ENCODE measurements at places on chromosomes 4 and X.

DNA sequence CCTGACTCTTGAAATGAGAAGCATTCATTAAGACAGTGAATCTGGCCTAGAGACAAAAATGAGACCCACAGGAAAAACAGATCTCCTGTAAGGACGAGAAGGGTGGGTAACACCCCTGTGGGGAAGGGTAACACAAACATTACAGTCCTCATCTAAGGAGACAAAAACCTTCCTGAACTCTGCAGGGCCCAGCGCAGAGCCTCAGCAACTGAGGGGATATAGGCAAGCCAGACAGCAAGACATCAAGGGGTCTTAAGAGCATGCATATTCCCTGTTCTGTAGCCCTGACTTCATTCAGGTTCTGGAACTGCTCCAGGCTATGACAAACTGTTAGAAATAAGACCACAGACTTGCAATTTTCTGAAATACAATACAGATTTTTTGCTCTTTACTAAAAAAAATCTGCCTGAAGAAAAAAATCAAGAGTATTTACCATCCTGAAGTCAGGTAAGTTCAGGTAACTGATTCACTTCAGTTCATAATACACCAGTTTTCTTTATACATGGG, 15.5 kb downstream of the COX18 start:
- no peak for DNase-seq

GRCh38 chrX:11867610-11868345, 109.7 kb downstream of the MSL3 start:
- no peak for DNase-seq

- peak; percentile 16 for DNase-seq
Measured at GRCh38 chr4:42302348-42302747, 94.9 kb upstream of the SHISA3 start.

- DNase-seq: peak; percentile 27
Measured at GRCh38 chrX:71052721-71053120, 15.4 kb downstream of the SNX12 start.

DNA sequence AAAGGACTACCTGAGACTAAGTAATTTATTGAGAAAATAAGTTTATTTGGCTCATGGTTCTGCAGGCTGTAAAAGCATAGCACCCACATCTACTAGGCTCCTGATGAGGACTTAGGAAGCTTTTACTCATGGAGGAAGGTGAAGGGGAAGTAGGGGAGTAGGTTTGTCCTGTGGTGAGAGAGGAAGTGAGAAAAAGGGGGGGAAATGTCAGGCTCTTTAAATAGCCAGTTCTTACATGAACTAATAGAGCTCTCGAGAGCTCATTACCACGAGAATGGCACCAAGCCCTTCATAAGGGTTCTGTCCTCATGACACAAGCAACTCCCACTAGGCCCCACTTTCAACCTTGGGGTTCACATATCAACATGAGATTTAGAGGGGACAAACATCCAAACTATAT, 125.5 kb upstream of the NRK start:
- DNase-seq: peak; percentile 1

DNA sequence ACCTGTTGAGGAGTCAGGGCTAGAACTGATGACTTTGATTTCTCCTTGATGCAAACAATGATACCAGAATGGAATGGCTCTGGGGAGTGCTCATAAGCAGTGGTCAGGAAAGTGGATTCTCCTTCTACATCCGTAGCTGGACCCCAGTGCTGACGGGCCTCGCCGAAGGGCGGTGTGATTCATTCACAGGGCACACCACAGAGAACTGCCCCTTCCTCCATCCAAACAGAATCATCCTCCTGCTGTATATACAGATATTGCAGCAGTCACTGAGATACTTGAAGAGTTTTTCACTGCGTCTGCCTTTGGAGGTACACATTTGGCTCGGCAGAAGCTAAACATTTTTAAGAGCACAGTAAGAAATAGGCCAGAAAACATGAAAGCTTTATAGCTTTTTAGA, 7.3 kb upstream of the DCTD start:
- DNase-seq: no peak

- no peak for DNase-seq
Measured at GRCh38 chr4:165006886-165007285, 24.9 kb upstream of the TRIM60 start.

- no peak for DNase-seq
Measured at GRCh38 chr4:68299492-68300457, 50.1 kb downstream of the YTHDC1 start.

DNA sequence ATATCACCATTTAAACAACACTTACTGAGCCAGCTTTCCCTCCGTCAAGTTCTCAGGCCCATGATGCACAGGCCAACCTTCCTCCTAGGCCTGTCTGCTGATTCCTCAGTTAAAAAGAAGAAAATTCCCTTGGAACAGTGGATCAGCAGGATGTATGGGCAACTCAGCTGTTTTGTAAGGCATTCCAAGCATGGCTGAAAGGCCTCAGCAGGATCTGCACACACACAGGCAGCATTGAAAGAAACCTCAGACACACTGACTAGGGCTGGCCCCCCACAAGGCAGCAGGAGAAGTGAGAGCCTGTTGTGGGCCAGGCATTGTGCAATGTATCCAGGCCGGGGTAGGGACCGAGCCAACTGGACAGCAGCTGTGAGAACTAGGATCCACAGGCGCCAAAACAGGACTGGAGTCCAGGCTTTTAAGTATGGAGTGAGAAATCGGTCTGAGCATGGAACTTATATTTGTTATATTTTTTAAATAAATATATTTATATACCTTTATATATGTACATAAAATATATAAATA, 171.4 kb downstream of the NWD2 start:
- DNase-seq: no peak

DNA sequence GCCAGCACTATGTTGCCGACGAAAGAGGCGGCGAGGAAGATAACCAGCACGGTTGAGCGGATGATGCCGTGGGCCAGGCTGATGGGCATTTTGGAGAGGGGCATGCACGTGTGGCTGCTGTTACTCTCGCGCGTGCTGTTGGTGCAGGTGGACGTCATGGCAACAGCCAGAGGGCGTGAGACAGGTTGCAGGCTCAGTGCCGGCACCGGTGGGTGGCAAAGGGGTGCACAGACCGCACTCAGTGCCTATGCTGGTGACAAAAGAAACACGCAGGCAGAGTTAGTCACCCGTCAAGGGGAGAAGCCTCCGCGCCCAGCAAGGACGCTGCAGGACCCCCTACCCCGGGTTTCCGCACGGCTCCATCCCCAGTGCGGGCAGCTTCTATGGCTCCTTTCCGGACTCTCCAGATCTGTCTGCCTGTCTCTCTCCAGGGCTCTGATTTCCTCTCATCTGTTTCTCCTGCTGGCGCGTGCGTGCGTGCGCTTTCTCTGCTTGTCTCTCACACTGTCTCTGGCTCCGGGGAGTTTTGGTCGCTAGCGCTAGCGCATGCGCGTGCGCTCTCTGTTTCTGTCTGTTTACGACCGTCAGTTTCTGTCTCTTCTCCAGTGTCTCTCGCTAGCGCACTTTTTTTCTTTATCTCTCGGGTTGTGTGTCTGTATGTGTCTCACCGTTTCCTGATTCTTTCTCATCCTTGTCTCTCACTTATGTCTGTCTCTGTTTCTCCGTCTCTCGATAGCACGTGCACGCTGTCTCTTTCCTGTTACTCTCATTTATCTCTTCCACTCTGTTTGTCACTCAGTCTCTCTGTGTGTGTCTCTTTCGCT, 2.1 kb downstream of the GPR101 start:
- peak; percentile 42 for DNase-seq

DNA sequence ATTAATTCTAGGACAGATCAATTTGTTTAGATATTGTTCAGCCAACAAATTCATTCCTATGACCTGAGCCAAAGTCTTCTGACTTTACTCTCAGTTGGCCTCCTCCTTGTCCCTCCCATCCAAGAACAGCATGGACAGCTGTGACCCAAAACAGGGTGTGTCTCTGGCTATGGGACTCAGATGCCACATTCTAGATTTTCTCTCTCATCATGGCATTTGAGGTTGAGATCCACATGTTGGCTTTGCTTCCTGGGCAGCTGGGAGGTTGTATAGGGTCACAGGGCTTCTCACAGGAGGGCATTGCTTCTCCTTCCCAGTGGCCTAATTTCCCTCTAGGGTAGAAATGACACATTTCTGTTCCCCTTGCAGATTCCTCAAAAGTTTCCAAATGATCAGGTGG, 22.6 kb upstream of the EGF start:
- no peak for DNase-seq

- DNase-seq: no peak
Measured at GRCh38 chr4:16818005-16818404, 80.4 kb downstream of the LDB2 start.

GRCh38 chr4:8344377-8344776, 74.8 kb downstream of the HTRA3 start:
- peak; percentile 61 for DNase-seq

- DNase-seq: no peak
Measured at GRCh38 chrX:52363247-52363883, 5.5 kb upstream of the XAGE2 start.

- peak; percentile 56 for DNase-seq
Measured at GRCh38 chr4:138298866-138299265, 56.7 kb upstream of the SLC7A11 start.

GRCh38 chr4:140296335-140297220, 76.9 kb upstream of the SCOC start:
- no peak for DNase-seq

DNA sequence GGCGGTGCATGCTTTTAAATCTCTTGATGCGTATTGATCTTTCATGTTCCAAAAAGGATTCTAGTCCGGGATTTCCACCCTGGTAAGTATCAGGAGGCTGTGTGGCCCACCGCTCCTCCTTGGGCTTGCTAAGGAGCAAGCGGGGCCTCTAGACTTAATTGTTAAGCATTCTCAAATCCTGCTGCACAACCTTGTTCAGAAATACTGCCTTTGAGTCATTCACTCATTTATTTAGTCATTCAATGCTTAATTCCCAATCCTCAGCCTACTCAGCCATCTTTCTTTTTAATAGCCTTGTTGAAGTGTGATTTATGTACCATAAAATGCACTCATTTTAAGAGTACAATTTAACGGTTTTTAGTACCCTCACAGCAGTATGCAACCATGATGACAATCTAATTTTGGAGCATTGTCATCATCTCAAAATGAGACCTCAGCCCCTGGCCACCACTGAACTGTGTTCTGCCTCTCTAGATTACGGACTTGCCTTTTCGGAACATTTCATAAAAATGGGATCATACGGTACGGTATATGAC, 15.6 kb upstream of the SLC2A9 start:
- DNase-seq: no peak

GRCh38 chr4:163875327-163875726, 380.8 kb downstream of the TMA16 start:
- no peak for DNase-seq

DNA sequence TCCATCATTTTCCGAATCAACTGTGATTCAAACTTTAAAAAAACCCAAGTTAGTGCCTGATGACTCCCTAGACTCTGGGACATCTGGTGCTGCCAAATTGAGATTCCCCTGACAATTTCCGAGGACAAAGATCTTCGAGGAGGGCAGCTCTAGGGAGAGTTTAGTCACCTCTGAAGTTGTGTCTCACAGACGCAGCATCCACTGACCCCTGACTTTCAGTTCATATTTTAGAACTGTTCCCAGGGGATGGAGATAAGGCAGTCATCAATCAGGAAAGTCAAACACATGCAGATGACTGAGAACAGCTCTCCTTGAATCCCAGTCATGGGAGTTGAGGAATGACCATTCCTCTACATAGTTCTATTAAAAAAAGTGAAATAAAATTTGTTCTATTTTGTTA, 643.9 kb downstream of the TRIML1 start:
- DNase-seq: no peak

DNA sequence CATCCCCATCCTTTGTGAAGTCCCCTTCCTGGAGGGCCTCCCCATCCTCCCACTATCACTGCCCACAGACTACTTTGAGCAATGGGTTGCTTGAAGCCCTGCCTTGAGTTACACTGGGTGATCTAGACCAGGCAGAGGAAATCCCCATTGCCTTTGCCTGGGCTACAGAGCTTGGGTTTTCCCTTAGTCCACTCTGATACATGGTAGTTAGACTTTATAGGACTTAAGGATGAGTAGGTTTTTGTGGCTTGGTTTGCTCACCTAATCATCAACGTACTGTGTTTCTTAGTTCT, 56.6 kb downstream of the TMEM131L start:
- DNase-seq: no peak

GRCh38 chr4:6742989-6743388, 27.0 kb downstream of the BLOC1S4 start:
- DNase-seq: no peak

DNA sequence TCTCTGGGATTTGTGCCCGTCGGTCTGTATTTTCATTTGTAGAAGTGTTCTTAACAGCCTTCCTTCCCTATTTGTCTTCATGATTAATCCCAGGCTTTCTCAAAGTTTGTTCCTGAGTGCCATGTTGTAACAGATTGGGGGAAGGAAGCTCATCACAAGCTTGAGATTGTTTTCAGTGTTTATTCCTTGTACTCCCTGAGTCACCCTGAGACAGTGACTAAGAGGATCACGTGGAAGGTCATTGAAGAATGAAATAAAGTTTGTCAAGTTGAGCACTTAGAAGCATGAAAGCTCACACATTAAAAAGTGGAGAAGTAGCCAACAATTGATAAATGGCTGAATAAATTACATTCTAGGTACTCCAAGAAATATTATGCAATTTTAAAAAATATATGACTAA, 153.5 kb upstream of the FAM241A start:
- DNase-seq: peak; percentile 77

DNA sequence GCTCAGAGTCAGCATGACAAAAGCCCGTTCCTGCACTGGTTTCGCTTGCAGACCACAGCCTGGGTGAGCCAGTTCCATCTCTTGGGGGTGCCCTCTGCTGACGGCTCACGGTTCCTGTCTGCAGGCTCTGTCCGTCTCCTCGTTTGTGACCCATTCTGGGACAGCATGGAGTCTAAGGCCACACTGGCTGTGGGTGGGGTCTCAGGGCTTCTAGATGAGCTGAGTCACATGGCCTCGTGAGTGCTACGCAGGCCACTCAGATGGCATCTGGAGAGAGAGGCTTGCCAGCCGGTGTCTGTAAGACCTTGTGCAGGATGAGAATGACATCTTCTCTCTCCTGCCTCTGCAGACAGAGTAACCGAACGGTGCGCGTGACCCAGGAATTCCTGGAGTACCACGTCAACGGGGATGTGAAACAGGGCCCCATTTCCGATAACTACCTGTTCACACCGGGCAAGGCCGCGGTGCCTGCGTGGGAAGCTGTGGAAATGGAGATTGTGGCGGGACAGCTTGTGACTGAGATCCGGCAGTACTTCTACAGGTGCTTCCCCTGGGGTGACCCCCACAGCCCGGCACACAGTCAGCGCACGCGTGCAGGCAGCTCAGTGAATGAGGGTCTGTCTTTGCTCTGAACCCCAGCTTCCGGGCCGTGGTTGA, 31.6 kb upstream of the MRFAP1 start:
- no peak for DNase-seq

GRCh38 chrX:137988470-137988869, 422.5 kb downstream of the ZIC3 start:
- DNase-seq: no peak

DNA sequence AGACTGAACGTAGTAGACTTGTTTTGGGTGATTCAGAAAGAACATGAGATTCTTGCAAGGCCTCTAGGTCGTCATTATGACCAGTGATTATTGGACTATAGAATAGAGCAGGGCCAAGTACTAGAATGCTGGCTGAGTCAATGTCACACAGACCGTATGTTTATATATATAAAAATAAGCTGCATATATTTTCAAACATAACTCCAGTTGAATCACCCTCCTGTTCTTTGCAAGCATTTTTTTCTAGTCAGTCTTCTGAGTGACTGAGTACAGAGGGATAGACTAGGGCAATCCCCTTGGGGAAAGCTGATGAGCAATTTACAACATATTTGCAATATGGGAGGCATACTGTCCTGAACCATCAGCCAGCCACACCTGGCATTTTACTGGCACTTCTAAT, 48.4 kb upstream of the PRPS1 start:
- DNase-seq: no peak

GRCh38 chr4:7365462-7366179, 69.1 kb downstream of the PSAPL1 start:
- DNase-seq: no peak
